ENCODE measurements at places on chromosomes 3 and 15. TPM values are rescaled to one million over a fixed set of nuclear protein-coding genes. Genes with fewer than 3 reads are reported as not detected.

- no peak for DNase-seq
These were observed 87.2 kb upstream of the SLC2A2 start for GRCh38 chr3:171113716-171114115.

DNA sequence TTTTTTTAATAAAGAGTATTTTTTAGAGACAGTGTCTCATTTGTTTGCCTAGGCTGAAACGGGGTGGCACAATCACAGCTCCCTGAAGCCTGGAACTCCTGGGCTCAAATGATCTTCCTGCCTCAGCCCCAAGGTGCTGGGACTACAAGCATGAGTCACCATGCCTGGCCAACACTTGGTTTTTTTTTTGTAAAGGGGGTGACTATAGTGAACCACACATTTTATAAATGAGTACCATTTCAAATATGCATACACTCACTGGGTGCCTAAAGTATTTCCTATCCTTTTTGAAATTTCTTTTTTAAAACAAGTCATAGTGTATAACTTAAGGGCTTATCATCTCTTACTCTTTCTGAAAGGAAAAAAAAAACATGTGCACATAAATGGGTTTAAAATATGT lies 325.2 kb upstream of the MEIS2 start:
- DNase-seq = no peak

DNA sequence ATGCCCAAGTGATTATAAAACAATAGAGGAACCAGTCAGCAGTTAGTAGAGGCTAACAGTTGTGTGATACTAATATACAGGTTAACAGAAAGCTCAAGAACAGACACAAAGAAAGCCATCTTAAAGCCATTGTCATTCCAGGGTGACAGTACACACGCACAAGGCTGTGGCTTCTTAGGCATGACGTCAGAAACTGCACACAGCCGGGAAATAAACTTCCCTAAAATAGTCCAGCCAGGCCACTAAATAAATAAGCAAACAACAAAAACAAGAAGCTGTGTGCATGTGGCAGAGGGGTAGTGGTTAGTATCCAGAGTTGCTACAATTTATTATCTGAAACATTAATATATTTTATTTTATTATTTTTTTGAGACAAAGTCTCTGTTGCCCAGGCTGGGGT lies 49.8 kb downstream of the PPCDC start:
- DNase-seq = no peak

The TSC22D2 gene
- polyA plus RNA-seq = 64.2 TPM

The P2RY14 gene
- 1.4 TPM for polyA plus RNA-seq

Measured in muscle of back (tissue), 13 donors.